CD4-positive, alpha-beta memory T cell (primary cell): ENCODE measurements at places on chromosomes 6 and 20.

GRCh38 chr6:159934181-159934580, 34.7 kb upstream of the IGF2R start:
- H3K27me3 ChIP-seq, result no peaks in the 10 kb centered on the region
- no peak for DNase-seq
- H3K36me3 ChIP-seq, result no peaks in the 10 kb centered on the region
- no peak overlapping the region for H3K4me3 ChIP-seq
- H3K4me1 ChIP-seq, result peaks cover 25% of the 10 kb centered on the region
- H3K27ac ChIP-seq, result no peak overlapping the region

- no peak overlapping the region for H3K4me3 ChIP-seq
- no peaks in the 10 kb centered on the region for H3K36me3 ChIP-seq
- DNase-seq, result no peak
- no peak overlapping the region for H3K27ac ChIP-seq
Measured at GRCh38 chr20:62997417-62998035, 9.2 kb downstream of the BHLHE23 start.

GRCh38 chr6:159887146-159887545, 3.6 kb upstream of the MAS1 start:
- DNase-seq, result no peak
- no peaks in the 10 kb centered on the region for H3K36me3 ChIP-seq
- no peaks in the 10 kb centered on the region for H3K4me1 ChIP-seq
- no peak overlapping the region for H3K27ac ChIP-seq
- H3K4me3 ChIP-seq, result no peak overlapping the region
- peaks cover 3% of the 10 kb centered on the region for H3K27me3 ChIP-seq

DNA sequence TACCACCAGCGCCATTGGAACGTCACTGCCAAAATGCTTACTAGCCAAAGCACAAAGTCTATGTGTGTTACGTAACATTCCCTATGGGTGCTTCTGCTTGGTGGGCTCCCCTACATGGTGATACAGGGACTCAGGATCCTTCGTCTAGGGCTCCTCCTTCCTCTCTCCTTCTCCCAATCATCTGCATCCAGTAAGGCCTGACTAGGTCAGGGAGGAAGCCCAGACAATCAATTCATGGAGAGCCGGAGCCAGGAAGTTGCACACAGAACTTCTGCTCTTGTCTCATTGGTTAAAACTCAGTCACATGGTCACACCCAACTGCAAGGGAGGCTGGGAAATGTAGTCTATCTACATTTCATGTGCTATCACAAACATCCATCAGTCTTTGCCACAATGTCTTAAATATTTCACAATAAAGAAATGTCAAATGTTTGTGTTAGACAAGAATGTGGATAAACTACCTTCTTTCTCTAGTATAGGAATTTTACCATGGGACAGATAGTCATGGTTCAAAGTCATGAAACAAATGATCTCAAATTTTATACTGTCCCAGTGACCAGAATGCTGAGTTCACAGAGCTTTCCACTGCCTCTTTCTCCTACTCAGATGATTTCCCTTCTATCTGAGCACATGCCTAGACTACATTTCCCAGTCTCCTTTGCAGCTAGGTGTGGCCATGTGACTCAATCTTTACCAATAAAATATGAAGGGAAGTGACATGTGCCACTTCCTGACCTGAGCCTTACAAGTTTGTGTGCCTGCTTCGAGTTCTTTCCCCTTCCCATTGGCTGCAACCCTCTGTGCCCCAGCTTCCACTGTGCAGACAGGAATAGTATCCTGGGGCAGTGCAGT, 9.3 kb upstream of the KCNK15 start:
- no peak overlapping the region for H3K27ac ChIP-seq
- H3K4me1 ChIP-seq, result no peaks in the 10 kb centered on the region
- H3K4me3 ChIP-seq, result no peak overlapping the region
- H3K27me3 ChIP-seq, result no peaks in the 10 kb centered on the region
- peak; percentile 28 for DNase-seq

GRCh38 chr6:65638047-65638831, 68.8 kb downstream of the EYS start:
- no peak overlapping the region for H3K27ac ChIP-seq
- H3K4me1 ChIP-seq, result no peaks in the 10 kb centered on the region
- H3K27me3 ChIP-seq, result no peaks in the 10 kb centered on the region

- H3K36me3 ChIP-seq, result no peaks in the 10 kb centered on the region
- no peak overlapping the region for H3K27ac ChIP-seq
- DNase-seq, result peak; percentile 55
- no peaks in the 10 kb centered on the region for H3K27me3 ChIP-seq
- no peak overlapping the region for H3K4me3 ChIP-seq
- H3K4me1 ChIP-seq, result peaks cover 32% of the 10 kb centered on the region
Measured at GRCh38 chr6:105484238-105485161, 81.6 kb upstream of the PREP start.

DNA sequence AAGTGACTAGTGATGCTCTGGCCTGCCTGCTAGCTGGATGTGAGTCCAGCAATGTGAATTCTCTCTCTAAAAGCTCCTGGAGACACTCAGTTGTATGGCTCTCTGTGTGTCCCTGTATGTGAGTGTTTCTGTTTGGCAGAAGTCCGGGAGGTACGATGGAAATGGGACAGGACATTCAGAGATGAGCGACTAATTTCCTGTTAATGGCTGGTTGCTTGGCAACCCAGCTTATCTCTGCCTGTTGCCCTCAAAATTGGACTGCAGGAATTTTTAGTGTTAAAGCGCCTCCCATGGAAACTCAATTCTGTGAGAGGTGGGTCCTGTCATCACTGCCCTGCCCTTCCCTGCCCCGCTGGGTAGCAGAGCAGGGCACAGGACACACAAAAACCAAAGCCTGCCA, 136.8 kb upstream of the LRFN2 start:
- DNase-seq, result no peak
- H3K36me3 ChIP-seq, result no peaks in the 10 kb centered on the region
- no peak overlapping the region for H3K27ac ChIP-seq
- no peak overlapping the region for H3K4me3 ChIP-seq
- H3K27me3 ChIP-seq, result no peaks in the 10 kb centered on the region
- H3K4me1 ChIP-seq, result no peaks in the 10 kb centered on the region

GRCh38 chr6:34593701-34594100, 37.6 kb upstream of the SPDEF start:
- peaks cover 11% of the 10 kb centered on the region for H3K36me3 ChIP-seq
- no peak overlapping the region for H3K4me3 ChIP-seq
- H3K27me3 ChIP-seq, result no peaks in the 10 kb centered on the region
- no peak for DNase-seq
- peaks cover 16% of the 10 kb centered on the region for H3K4me1 ChIP-seq

GRCh38 chr6:157104803-157105202, 218.5 kb downstream of the TMEM242 start:
- H3K36me3 ChIP-seq, result no peaks in the 10 kb centered on the region
- H3K4me1 ChIP-seq, result peaks cover 19% of the 10 kb centered on the region
- no peak for DNase-seq
- no peak overlapping the region for H3K4me3 ChIP-seq
- no peak overlapping the region for H3K27ac ChIP-seq

GRCh38 chr6:166898910-166899309, 57.4 kb downstream of the RNASET2 start:
- no peaks in the 10 kb centered on the region for H3K27me3 ChIP-seq
- DNase-seq, result no peak
- H3K4me1 ChIP-seq, result no peaks in the 10 kb centered on the region
- no peak overlapping the region for H3K4me3 ChIP-seq
- no peaks in the 10 kb centered on the region for H3K36me3 ChIP-seq

GRCh38 chr20:17661121-17661744, 20.8 kb downstream of the RRBP1 start:
- no peaks in the 10 kb centered on the region for H3K27me3 ChIP-seq
- H3K4me1 ChIP-seq, result peaks cover 23% of the 10 kb centered on the region
- no peak overlapping the region for H3K27ac ChIP-seq
- no peaks in the 10 kb centered on the region for H3K36me3 ChIP-seq

DNA sequence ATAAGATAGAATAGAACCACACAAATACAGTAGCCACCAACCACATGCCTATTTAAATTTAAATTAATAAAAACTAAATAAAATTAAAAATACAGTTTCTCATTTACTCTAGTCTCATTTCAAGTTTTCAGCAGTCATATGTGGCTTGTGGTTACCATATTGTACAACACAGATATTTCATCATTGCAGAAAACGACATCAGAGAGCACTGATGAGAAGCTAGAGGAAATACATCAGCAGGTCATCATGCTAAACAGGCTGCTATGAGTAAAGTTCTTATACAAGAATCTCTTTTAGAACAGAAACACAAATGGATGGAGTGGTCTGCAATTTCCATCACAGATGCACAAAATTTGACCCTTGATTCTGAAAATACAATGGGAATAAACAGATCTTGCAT, 36.6 kb downstream of the TBC1D32 start:
- H3K36me3 ChIP-seq, result no peaks in the 10 kb centered on the region
- H3K4me3 ChIP-seq, result no peak overlapping the region
- H3K4me1 ChIP-seq, result no peaks in the 10 kb centered on the region

DNA sequence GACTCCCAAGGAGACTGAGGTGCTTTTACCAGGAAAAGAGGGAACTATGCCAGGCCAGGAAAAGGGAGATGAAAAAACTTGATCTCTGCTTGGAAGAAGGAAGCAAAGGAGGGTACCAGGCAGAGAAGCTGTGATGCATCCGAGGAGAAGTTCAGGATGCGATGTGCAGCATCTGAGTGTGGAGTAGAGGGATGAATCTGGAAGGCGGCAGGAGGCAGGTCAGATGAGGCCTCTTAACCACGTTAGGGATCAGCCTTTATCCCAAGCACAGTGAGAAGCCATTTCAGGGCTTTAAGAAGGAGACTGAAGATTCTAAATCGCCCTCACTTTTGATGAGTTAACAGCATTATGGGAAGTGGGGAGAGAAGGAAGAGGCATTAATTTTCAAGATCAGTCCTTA, 44.9 kb upstream of the EYA2 start:
- no peak overlapping the region for H3K4me3 ChIP-seq
- H3K4me1 ChIP-seq, result no peaks in the 10 kb centered on the region
- no peaks in the 10 kb centered on the region for H3K27me3 ChIP-seq
- H3K27ac ChIP-seq, result no peak overlapping the region
- DNase-seq, result no peak

DNA sequence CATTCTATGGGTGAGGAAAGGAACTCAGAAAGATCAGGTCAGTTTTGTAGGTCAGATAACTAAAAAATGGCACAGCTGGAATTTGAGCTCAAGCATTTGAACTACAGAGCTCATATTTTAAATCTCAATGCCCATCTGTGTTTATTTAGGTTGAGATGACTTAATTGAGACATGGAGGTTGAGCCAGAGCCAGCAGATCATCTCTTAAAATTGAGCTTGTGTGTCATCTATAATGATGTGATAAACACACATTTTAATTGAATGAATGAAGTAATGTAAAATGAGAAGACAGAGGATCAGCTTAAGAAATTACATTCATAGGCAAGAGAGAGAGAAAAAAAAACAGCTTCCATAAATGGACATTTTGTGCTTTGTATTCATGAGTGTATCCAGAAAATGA, 3.7 kb downstream of the MANEA start:
- peaks cover 22% of the 10 kb centered on the region for H3K4me1 ChIP-seq
- no peak overlapping the region for H3K27ac ChIP-seq

GRCh38 chr6:84082689-84083265, 49.2 kb downstream of the MRAP2 start:
- H3K27ac ChIP-seq, result no peak overlapping the region
- H3K4me3 ChIP-seq, result no peak overlapping the region
- no peaks in the 10 kb centered on the region for H3K36me3 ChIP-seq
- DNase-seq, result no peak
- H3K4me1 ChIP-seq, result no peaks in the 10 kb centered on the region

GRCh38 chr6:166173281-166173951, 5.8 kb upstream of the TBXT start:
- peaks cover 25% of the 10 kb centered on the region for H3K27me3 ChIP-seq
- peaks cover 6% of the 10 kb centered on the region for H3K4me1 ChIP-seq
- DNase-seq, result no peak
- H3K36me3 ChIP-seq, result no peaks in the 10 kb centered on the region
- H3K27ac ChIP-seq, result no peak overlapping the region
- no peak overlapping the region for H3K4me3 ChIP-seq

DNA sequence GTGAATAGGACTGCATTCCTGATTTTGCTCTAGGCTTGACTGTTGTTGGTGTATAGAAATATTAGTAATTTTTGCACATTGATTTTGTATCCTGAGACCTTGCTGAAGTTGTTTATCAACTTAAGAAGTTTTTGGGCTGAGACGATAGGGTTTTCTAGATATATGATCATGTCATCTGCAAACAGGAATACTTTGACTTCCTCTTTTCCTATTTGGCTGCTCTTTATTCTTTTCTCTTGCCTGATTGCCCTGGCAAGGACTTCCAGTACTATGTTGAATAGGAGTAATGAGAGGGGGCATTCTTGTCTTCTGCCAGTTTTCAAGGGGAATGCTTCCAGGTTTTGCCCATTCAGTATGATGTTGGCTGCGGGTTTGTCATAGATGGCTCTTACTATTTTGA, 13.4 kb downstream of the HLA-DOB start:
- H3K27me3 ChIP-seq, result peaks cover 11% of the 10 kb centered on the region
- H3K36me3 ChIP-seq, result no peaks in the 10 kb centered on the region
- no peaks in the 10 kb centered on the region for H3K4me1 ChIP-seq
- H3K4me3 ChIP-seq, result no peak overlapping the region
- no peak for DNase-seq

GRCh38 chr6:20367743-20368485, 33.8 kb upstream of the E2F3 start:
- DNase-seq, result no peak
- H3K27me3 ChIP-seq, result no peaks in the 10 kb centered on the region
- peaks cover 61% of the 10 kb centered on the region for H3K4me1 ChIP-seq
- H3K4me3 ChIP-seq, result no peak overlapping the region
- peak overlapping the region; percentile 42 for H3K27ac ChIP-seq
- no peaks in the 10 kb centered on the region for H3K36me3 ChIP-seq

GRCh38 chr6:35492258-35492973, 4.5 kb downstream of the TEAD3 start:
- no peak overlapping the region for H3K4me3 ChIP-seq
- H3K36me3 ChIP-seq, result no peaks in the 10 kb centered on the region

GRCh38 chr20:44211177-44212039, 837 bp upstream of the OSER1 start:
- peaks cover under 1% of the 10 kb centered on the region for H3K36me3 ChIP-seq
- H3K27me3 ChIP-seq, result no peaks in the 10 kb centered on the region
- peaks cover 53% of the 10 kb centered on the region for H3K4me1 ChIP-seq

DNA sequence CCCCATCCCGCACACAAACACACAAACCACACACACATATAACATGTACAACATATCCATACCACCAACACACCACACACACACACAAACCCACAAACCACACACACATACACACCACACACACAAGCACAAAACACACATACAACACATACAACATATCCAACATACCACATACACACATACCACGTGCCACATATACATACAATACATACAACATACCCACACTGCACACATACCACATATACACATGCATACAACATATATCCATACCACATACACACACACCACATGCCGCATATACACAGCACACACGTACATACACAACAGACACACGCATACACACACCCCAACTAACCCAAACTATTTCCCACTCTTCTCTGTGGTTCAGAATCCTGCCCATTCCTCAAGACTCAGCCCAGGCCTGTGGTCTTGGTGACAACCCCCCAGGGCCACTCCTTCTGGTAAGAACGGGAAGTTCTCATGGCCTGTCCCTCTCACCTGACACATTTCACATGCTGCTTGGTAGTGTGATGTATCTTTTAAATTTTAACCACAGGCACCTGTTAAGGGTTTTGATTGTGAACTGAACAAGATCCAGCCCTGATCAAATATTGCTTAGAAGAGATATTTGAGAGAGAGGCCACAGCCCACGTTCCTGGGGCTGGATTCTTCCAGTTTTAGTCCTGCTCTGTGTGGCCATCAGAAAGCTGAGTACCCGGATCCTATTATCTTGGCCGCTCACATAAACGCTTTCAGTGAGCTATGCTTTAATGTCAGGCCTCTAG, 55.9 kb upstream of the KCNK16 start:
- H3K27ac ChIP-seq, result no peak overlapping the region
- H3K27me3 ChIP-seq, result no peaks in the 10 kb centered on the region
- DNase-seq, result no peak
- no peaks in the 10 kb centered on the region for H3K4me1 ChIP-seq
- H3K4me3 ChIP-seq, result no peak overlapping the region
